ENCODE measurements at places on chromosomes 7 and 10.

DNA sequence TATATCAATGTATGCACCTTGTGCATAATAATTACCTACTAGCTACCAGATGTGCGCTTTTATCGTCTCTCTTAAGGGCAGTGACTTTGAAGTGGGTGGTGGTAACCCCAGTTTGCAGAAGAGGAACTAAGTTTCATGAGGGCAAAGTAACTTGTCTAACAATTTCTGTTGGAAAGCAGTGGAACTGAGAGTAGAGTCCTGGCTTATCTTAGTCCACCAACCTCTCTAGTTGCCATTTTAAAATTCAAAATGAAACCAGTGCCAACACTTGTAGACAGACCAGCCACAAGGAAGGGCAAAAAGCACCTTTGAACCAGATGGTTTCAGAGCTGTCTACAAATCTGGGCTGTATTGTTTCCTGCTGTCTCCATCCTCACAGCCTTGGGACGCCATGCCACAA lies 32.0 kb upstream of the RBM20 start:
- DNase-seq: no peak

DNA sequence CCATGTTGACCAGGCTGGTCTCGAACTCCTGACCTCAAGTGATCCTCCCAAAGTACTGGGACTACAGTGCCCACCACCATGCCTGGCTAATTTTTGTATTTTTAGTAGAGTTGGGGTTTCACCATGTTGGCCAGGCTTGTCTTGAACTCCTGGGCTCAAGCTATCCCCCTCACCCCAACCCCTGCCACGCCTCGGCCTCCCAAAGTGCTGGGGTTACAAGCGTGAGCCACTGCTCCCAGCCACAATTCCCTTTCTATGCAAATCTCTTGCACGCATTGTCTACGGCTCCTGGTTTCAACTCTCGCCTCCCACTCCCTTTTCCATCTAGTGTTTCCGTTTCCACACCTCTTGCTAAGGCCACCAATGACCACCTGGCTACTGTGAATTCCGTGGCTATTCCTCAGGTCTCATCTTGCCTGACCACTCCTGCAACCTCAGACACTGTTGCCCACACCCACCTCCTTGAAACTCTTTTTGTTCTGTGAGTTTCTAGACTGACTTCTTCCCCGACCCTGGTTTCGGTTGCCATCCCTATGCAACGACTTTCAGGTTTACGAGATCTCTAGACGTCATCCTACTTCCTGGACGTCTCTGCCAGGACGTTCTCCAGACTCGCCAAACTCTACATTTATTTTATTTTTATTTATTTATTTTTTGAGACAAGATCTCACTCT lies 3.4 kb downstream of the CLDN3 start:
- DNase-seq: no peak

GRCh38 chr10:48880016-48880705 lies 59.5 kb downstream of the LRRC18 start:
- DNase-seq: no peak

DNA sequence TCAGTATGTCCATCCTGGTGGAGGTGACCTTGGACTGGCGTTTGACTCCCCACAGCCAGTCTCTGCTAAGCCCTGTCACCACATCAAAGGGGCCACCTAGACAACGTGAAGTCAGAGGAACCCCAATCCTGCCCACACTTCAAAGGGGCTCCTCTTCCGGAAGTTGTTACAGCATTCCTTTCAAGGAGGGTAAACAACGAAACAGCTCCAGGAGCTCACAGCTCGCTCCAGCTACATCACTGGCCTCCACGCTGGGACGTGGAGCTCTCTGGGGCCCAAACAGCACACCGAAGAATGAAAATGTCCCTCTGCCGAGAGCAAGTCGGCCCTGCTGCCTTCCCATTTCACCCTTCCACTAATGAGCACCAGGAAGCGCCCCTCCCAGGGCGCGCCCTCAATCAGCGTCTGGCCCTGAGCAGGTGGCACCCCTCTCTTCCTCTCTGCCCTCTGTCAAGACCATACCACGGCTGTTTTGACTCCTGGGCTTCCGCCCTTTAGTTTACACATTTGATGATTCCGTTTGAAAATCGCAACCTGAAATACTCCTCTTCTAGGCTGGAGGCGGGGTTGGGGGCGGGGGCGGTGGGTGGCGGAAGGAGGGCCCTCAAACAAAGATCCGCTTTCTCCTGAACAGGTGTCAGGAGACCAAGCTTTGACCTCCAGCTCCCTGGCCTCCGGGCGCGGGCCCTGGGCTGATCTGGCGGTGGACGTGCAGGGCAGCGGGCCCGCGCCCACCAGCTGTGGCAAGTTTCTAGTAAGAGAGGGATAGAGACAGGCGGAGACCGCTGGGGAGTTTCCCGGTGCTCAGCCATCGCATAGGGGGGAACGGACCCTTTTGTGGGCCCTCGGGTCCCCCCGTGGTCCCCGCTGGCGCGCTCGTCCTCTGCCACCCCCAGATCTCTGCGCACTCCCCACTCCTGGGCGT lies 53.1 kb upstream of the KDM7A start:
- peak; percentile 80 for DNase-seq

DNA sequence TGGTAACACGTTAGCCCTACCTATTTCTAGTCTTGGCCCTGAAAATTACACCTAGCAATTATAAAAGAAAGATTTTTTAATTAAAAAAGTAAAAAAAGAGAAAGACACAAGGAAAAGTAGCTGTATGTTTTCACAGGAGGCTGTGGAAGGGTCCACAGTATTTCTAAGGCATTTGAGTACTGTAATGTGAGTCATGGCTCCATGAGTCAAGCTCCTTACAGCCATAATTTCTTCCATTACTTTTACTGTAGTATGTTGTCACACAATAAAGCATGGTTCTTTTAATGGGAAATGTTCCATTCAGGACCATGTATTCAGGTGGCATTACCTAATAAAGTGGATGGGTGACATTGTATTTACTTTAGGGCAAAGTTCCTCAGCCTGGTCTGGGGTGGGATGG lies 113.4 kb downstream of the GPR37 start:
- DNase-seq: no peak

DNA sequence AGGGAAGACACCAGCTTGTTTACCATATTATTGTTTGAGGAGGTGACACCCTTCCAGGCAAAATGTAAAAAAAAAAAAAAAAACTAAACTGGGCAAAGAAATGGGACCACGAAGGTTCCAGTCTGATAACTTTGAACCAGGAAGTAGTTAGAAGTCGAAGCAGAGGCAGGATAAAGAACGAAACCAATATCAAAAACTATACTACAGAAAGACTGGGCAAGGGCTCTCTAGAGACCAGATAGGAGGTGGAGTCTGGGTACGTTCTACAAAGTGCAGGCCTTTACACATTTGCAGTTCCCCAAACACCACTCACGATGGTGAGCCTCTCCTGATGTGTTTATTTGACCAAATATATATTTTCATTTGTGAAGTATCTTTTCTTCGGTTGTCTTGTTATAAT lies 125.7 kb upstream of the CDK1 start:
- DNase-seq: no peak

- no peak for DNase-seq
These were observed 147.1 kb downstream of the RNF216 start for GRCh38 chr7:5634107-5634950.

GRCh38 chr7:92034116-92034515 lies 93.5 kb downstream of the AKAP9 start:
- DNase-seq: no peak

All from activated T-cell treated with anti-CD3 and anti-CD28 coated beads, Interleukin-2, amount 50 U/mL, for 48 hours (primary cell).